ENCODE measurements at places on chromosomes 4 and X.

- DNase-seq = no peak
Observed at GRCh38 chr4:4689694-4690440, 148.0 kb upstream of the STX18 start.

DNA sequence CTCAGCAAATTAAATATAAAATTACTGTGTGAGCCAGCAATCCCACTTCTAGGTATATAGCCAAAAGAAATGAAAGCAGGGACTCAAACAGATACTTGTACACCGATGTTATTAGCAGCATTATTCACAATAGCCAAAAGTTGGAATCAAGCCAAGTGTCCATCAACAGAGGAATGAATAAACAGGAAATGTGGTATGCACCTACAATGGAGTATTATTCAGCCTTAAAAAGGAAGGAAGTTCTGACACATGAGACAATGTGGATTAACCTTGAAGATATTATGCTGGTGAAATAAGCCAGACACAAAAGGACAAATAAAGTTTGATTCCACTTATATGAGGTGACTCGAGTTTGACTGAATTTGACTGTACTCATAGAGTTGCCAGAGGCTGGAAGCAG is 108.3 kb upstream of the DUSP21 start:
- DNase-seq = no peak

GRCh38 chr4:81494031-81494431 is 22.3 kb upstream of the RASGEF1B start:
- no peak for DNase-seq

GRCh38 chr4:141101511-141101910 is 31.8 kb downstream of the RNF150 start:
- DNase-seq = no peak

GRCh38 chrX:82163701-82164100 is 961.8 kb downstream of the SH3BGRL start:
- no peak for DNase-seq

DNA sequence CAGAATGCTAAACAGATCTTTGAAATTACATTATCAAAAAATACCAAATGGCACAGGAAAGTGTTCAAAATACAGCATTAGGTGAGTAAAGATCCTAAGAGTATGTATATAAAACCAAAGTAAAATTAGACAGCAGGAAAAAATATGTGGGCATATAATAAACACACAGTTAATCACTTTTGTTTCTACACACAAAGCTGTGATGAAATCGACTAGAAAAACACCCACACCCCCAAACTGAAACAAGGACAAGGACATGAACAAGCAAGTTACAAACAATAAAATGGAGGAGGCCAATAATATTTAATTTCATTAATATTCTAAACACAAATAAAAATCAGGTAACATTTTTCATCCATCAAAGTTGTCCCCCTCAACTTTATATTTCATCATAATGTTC is 143.2 kb downstream of the FRYL start:
- DNase-seq = no peak

- no peak for DNase-seq
Observed at GRCh38 chr4:7894677-7895181, 44.9 kb downstream of the AFAP1 start.

DNA sequence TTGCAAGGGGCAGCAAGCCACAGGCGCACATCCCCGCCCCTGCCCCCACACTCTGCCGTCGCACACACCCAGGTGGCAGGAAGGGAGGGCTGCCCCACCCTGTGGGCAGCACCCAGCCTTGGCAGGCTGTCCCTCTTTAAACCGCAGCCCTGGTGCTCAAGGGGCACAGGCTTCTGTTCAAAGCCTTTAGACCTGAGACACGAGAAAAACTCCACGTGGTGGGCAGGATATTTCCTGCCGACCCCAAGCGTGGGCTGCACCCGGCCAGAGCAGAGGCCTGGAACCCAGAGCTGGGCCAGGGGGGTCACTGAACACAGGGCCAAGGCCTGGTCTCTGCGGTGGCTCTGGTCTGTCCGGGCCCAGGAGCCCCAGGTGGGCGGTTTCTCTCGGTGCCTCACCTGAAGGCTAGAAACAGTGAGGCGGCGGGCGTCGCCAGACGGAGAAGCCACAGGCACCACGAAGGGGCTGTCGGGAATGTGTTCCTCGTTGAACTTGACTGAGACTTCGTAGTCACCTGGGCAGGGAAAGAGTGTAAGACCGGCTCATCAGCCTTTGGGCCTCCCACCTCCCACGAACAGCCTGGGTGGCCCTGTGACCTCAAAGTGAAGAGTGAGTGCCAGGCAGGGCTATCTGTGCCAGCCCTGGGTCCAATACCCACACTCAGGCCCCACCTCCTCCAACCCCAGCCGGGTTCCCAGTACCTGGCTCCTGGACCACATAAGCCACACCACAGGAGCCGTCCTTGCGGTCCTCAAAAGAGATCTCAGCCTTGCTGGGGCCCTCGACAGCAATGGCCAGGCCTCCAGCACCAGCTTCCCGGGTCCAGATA is 23.0 kb downstream of the FLNA start:
- no peak for DNase-seq

DNA sequence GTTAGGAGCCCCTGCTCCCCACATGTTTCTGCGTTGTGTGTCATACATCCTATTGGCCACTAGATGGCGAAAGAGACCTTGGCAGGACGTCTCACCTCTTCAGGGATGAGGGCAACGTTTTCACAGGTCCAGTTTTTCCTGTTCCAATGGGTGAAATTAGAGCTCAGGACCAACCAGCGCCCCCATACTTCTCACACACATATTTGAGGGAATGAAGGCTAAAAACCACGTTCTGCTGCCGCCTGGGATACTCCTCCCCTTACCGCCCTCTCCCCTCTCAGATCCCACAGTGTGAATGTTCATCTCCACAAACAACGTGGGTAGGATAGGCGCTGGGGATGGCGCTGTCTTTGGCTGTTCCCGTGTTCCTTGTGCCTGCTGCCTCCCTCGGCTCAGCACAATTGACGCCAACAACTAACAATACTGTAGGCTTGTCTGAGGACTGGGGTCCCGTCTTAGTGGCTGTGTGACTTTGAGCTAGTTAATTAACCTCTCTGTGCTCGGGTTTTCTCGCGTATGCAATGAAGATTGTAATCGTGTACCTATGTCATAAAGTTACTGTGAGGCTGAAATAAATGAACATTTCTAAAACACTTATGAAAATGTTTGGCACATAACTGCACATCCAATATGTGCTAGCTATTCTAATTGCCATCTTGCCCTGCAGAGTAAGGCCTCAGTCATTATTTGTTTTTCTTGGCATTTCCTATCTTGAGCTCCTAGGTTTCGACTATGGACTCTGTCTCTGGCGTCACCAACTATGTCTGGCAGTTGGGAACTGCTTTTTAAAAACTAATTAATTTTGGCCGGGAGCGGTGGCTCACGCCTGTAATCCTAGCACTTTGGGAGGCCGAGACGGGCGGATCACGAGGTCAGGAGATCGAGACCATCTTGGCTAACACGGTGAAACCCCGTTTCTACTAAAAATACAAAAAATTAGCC is 181.3 kb upstream of the STK26 start:
- peak; percentile 28 for DNase-seq

DNA sequence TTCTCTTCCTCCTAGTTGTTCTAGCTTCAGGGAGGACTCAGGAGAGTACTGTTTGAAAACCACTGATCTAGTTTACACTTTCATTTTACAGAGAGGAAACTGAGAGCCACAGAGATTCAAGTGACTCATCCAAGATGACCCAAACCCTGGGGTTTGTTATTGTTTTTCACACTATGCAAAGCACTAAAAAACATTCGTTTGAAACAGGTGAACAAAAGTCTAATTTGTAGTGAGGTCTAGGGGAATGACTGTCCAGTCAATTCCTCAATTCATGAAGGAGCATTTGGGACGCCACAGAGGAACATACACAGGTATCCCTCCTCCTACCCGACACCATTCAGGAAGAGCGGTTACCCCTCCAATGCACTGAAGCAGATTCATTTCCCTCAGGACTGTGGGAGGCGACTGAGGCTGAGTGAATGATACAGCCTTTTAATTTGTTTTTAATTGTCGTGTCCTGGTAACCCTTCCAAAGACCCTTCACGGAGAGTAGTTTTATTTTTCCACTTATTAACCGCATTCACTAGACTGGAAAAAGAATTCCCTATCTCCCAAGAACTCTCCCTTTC is 30.3 kb downstream of the TLR10 start:
- DNase-seq = no peak

- no peak for DNase-seq
Observed at GRCh38 chrX:149248073-149248625, 257.0 kb downstream of the IDS start.

GRCh38 chr4:134754301-134755019 is 552.9 kb upstream of the PABPC4L start:
- DNase-seq = no peak

DNA sequence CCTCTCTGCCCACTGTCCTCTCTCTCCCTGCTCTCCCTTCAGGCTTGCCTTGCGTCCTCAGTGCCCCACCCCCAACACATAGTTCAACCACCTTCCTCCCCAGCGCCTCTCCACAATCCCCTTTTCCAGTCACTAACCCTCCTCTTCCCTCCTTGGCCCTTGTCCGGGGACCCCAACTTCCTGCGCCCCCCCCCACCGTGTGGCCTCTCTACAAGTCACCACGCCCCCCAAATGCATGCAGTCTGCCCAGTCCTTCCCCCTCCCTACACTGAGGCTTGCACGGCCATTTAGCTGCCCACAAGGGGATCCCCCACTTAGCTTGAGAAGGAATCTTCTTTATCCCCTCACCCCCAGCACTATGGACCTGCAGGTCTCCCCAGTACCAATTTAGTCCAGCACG is 569 bp downstream of the CXCR3 start:
- no peak for DNase-seq

DNA sequence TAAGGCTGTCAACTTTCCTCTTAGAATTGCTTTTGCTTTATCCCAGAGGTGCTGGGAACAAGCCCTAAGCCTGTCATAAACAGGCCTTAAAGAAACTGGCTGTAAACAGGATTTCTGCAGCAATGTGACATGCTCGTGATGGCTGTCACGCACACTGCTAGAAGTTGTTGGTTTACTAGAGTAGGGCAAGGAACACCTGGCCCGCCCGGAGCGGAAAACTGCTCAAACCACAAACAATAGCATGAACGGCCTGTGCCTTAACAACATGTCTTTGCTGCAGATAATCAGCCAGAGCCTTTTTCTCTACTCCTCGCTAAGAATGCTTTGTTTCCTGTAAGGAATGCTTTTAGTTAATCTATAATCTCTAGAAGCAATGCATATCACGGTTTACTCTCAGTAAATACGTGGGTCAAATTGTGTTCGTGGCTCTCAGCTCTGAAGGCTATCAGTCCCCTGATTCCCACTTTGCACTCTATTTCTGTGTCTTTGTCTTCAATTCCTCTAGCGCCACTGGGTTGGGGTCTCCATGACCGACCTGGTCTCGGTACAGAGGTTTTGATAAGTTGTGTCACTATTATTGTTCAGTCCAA is 318.3 kb downstream of the GLUD2 start:
- DNase-seq = no peak
